ENCODE measurements at places on chromosomes 12 and 14.

DNA sequence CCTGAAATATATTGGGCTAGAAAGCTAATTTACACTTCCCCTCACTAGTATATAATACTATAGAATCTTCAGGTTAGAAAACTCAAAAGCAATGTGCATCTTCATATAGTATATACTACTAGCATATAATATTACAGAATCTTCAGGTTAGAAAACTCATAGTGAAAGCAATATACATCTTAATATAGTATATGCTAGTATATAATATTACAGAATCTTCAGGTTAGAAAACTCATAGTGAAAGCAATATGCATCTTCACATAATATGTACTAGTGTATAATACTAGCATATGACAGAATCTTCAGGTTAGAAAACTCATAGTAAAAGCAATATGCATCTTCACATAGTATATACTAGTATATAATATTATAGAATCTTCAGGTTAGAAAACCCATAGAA is 329.6 kb downstream of the ZFP36L1 start:
- DNase-seq: no peak

- no peak for DNase-seq
Observed at GRCh38 chr12:110301065-110301806, 20.2 kb downstream of the ATP2A2 start.

- no peak for DNase-seq
Observed at GRCh38 chr12:98868076-98868475, 223.0 kb downstream of the APAF1 start.

- no peak for DNase-seq
Observed at GRCh38 chr12:24478254-24478653, 470.6 kb downstream of the BCAT1 start.

DNA sequence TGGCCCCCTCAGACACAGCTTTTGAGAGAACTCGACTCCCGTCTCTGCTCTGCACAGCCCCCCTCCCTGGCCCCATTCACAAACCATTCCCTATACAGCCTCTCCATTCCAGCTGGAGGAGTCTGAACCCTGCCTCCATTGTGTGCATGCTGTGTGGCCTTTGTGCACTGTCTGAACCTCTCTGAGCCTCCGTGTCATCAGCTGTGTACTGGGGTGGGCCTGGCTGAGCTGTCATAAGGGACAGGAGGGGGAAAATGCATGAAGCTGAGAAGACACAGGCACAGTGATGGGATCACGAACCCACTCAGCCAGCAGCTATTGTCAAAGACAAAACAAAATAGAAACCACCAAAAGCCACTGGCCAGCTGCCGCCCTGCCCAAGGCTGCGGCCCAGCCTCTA is 130.8 kb downstream of the RFLNA start:
- no peak for DNase-seq

GRCh38 chr14:68701001-68701741 is 91.7 kb downstream of the ZFP36L1 start:
- DNase-seq: no peak

DNA sequence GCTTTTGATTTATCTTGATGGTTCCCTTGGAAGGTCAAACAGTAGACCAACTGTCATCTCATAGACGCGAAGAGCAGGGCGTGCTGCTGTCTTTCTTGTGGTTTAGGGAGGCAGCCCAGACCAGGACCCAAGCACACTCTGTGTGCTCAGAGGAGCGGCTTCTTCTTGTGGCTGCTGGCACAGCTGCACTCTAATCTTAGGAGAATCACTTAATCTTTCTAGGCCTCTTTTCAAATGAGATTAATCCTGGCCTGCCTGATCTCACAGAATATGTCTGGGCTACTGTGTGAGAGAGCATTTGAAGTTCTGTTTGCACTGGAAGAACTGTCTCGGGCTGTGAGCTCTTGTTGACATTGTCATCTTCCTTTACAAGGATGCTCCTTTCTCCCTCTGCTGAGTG is 60.0 kb upstream of the TRAF3 start:
- no peak for DNase-seq

DNA sequence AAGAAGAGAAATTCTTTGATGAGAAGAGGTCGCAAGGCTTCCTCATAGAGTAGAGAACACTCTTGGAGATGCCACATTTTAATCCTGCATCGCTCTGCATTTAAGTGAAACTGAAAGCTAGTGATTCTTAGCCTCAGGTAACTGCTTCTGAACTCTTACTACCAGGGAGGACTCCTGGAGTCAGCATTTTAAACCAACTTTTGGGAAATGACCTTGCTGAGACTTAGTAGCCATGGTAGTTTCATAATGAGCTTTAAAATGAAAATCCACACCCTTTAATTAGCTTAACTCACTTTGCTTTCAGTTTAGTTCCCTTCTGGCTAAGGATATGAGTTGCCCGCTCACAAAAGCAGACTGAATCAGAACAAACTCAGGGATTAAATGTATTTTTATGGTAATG is 80.3 kb downstream of the SYNE2 start:
- no peak for DNase-seq

DNA sequence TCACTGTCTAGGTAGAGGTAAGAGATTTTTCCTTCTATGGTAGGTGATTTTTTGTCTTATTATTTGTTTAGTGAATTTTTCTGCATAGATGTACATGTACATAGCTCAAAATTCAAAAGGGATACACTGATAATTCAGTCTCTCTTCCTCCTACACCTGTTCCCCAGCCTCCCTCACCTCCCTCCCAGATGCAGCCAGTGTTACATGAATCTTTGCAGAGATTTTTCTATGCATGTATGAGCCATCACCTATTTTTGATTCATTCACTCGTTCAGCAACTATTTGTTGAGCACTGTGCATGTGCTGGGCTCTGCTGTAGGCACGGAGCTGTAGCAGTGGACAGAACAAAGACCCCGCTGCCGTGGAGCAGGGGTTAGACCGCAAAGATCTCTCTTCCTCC is 218.9 kb downstream of the AACS start:
- DNase-seq: no peak

DNA sequence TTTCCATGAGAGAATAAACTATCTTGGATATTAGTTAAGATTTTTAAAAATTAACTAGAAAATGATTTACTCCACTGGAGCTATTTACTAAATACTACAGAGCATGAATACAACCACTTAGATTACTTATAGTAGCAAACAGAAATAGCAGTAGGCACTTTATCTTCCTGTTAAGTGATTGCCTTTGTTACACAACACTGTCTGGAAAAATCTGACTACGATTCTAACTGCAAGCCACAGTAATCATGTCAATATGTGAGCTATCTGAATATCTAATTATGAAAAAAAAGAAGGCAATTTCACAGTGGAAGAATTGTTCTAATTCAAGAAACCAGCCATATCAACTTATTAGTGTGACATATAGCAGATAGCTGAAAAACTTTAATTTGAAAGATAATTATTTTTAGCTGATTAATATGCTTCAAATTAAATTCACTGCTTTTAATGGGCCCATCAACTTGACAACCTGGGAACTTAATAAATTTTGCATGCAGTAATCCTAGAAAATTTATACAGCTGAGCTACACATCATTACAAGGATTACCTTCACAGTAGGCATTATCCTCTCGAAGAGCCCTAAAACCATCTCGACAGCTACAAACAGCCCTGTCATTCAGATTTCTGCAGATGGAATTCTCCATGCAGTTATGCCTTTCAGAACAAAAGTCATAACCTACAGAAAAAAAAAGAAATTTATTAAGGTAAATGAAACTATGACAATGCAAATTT is 172.8 kb downstream of the NELL2 start:
- no peak for DNase-seq

GRCh38 chr12:41459906-41460214 is 271.7 kb downstream of the PDZRN4 start:
- DNase-seq: no peak

DNA sequence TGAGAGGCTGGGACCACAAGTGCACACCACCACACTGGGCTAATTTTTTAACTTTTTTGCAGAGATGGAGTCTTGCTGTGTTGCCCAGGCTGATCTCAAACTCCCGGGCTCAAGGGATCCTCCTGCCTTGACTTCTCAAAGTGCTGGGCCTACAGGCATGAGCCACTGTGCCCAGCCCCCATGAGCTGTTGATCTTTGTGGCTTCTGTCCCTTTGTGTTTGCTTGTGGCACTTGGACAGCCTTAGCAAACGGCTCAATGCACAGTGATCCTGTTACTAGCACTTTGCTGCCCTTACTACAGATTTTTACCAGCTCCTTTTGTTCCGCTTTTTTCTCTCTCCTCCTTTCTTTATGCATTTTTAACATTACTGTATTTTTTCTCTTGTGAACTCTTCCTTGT is 25.3 kb upstream of the EVL start:
- DNase-seq: no peak

DNA sequence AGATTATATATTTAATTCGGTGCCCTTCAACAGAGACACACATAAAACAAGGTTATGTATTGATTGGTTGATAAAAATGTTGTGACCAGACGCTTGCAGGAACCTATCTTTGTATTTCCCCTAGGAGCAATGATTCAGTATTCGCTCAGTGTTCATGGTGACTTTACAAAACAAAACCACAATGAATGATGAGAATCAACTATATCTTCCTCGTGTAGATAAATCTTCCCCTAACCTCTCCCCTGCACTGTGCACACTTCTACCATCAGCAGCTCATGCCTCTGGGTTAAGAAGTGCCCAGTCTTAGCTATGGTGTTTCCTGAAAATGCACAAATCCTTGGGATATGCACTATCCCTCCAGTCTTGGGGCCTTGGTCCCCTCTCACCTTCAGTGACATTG is 16.3 kb downstream of the RIN3 start:
- DNase-seq: no peak

DNA sequence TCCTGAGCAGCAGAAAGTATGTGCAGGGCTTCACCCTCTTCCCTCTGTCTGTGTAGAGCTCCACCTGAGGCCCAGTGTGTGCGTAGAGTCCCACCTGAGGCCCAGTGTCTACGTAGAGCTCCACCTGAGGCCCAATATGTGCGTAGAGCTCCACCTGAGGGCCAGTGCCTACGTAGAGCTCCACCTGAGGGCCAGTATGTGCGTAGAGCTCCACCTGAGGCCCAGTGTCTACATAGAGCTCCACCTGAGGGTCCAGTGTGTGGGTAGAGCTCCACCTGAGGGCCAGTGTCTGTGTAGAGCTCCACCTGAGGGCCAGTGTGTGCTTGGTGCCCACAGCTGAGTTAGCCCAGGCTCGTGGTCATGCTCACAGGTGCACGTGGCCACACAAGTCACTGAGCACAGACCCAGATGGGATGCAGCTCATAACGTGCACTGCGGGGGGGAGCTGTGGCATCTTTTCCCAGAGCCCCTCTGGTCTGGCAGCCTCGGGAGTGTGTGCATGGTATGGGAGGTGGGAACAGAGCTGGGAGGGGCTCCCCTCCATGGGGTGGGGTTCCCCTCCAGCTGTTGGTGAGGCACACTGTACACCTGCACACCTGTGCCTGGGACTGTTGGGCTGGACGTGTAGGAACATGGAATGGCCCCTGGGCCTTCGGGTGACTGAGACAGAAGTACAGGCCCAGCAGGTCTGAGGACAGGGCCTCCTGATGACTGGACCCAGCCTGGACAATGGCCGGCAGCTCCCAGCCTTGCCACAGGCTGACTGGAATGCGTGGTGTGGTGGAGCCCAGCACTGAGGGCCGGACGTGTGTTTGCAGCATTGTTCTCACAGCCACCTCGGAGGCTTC is 20.1 kb downstream of the PACS2 start:
- DNase-seq: no peak

DNA sequence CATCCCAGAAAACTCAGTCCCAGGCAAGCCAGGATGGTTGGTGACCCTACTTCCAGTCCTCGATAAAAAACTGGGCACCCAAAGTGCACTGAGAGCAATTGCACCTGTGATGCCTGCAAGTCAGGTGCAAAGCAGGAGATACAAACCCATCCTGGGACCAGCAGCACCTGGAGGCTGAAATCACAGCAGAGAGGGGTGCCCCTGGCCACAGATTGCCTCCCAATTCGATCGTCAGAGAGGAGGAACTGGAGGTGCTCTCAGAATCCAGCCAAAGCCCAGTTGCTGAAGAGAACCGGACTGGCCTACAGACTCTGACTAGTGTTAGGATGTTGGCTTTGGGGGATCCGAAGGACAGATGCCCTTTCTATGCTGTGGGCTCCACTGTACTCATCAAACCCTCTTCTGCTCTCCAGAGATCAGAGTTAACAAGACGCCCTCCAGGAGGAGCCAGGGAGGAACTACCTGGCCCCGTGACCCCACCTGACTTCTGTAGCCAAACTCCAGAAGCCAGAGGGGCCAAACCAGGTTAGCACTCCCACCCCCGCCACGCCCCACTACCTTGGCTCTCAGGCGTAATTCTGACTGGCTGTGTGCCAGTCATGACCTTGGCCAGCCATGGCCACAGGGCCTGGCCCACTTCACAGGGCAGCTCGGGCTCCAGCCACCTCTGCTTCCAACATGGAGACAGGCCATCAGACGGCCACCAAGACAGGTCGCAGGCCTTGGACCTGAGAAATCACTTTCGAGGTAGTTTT is 284.5 kb upstream of the RTL1 start:
- no peak for DNase-seq

- no peak for DNase-seq
Observed at GRCh38 chr12:113845900-113846674, 120.0 kb downstream of the RBM19 start.

- DNase-seq: no peak
Observed at GRCh38 chr12:119157978-119158377, 20.8 kb upstream of the HSPB8 start.

GRCh38 chr12:94615260-94616181 is 34.8 kb downstream of the TMCC3 start:
- DNase-seq: no peak

DNA sequence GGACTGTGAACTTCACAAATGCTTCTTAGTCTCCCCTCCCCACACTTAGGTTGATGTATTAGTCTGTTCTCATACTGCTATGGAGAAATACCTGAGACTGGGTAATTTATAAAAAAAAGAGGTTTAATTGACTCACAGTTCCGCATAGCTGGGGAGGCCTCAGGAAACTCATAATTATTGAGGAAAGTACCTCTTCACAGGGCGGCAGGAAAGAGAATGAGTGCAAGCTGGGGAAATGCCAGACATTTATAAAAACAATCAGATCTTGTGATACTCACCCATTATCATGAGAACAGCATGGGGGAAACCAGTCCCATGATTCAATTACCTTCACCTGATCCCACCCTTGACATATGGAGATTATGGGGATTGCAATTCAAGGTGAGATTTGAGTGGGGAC is 178.8 kb downstream of the SLC38A4 start:
- no peak for DNase-seq

- no peak for DNase-seq
Observed at GRCh38 chr14:81452341-81453133, 52.4 kb upstream of the STON2 start.

- no peak for DNase-seq
Observed at GRCh38 chr14:36931791-36932190, 240.6 kb downstream of the SLC25A21 start.

- no peak for DNase-seq
Observed at GRCh38 chr14:57388067-57388466, 2.3 kb upstream of the NAA30 start.

DNA sequence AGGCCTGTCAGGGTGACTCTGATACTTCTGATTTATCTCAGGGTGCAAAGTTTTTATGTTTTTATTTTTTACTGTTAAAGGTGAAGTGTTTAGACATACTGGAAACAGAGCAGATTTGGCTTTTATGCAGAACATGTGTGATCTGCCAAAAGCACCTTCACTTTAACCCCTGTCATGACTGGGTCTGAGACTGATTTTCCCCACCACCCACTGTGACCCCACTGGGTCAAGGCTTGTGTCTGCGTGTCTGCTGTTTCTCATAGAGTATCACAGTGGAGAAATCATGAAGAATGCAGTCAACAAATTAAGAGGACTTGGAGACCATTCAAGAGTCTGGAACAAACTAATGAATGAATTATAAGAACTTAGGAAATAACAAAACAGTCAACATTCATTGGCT is 131.2 kb downstream of the SPTSSA start:
- no peak for DNase-seq

GRCh38 chr12:49537752-49538509 is 899 bp upstream of the KCNH3 start:
- no peak for DNase-seq

- DNase-seq: peak; percentile 95
Observed at GRCh38 chr12:89949457-89950195, 241.0 kb upstream of the ATP2B1 start.
